ENCODE measurements at places on chromosomes 6 and 20.

DNA sequence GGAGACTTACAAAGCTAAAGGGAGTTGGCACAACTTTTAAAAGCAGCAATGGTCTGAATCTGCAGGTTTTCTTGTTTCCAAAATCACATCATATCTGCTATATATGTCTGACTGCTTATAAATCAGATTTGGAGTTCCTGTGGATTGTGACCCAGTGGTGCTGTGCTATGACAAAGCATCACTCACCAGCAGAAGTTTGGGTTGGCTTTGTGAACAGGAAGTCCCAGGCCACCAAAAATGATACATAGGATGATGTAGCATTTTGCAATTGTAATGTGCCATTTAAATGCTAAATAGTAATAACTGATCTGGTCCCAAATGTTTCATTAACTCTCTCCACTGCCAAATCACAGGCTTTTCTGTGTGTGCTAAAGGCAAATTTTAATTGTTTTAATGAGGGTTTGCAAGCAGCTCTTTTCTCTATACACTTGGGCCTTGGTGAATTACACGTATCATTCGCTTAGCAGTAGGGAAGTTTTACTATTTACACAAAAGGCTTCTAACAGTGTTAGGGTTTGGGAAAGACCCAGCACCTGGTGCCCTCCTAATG lies 60.8 kb downstream of the SYNDIG1 start:
- DNase-seq: no peak

DNA sequence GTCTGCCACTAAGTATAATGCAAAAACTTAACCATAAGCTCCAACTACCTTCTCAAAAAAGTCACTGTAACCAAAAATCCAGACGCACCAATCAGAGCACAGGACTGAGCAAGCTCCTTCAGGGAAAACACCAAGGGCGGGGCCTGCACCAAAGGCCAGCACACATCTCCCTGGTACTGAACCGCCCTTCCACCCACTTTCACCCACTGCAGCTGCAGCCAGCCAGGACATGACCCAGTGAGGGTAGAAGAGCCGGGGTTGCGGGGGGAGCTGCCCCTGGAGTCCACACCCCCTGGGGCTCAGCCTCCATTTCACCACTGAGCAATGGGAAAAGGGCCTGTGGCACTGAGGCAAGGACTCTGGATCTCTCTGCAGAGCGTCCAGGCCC lies 54.3 kb downstream of the TAF4 start:
- DNase-seq: no peak

DNA sequence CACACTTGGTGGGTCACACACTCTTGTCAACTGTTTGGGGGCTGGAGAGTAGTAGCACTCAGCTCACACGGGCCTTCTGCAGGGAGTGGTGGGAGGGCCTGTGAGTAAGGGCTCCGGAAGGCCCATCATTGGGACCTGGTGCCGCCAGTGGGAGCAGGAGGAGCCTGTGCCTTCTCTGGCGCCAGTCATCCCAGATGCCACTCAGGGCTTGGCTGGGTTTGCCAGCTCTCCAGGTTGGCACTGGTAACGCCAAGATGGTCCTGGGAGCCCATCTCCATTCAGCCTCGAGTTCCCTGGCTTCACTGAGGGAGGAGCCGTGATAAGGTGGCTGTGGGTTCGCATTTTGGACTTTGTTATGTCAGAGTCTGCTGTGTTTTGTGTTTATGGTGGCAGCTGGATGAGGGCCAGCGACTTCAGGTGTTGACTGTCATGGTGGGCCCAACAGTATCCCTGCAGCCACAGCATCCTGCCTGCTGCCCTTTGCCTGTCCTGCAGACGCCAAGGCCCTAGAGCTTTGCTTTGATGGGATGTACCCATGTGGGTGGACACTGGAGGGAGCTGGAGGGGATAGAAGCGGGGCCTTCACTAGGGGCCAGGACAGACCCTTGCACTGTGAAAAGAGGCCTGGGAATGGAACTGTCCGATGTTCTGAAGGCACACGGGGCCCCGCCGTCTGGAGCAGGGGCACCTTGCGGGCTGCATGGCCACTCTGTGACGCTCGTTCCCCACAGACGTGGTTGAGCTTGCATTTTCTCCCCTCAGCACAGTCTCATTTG lies 13.3 kb upstream of the DNAJC5 start:
- no peak for DNase-seq

DNA sequence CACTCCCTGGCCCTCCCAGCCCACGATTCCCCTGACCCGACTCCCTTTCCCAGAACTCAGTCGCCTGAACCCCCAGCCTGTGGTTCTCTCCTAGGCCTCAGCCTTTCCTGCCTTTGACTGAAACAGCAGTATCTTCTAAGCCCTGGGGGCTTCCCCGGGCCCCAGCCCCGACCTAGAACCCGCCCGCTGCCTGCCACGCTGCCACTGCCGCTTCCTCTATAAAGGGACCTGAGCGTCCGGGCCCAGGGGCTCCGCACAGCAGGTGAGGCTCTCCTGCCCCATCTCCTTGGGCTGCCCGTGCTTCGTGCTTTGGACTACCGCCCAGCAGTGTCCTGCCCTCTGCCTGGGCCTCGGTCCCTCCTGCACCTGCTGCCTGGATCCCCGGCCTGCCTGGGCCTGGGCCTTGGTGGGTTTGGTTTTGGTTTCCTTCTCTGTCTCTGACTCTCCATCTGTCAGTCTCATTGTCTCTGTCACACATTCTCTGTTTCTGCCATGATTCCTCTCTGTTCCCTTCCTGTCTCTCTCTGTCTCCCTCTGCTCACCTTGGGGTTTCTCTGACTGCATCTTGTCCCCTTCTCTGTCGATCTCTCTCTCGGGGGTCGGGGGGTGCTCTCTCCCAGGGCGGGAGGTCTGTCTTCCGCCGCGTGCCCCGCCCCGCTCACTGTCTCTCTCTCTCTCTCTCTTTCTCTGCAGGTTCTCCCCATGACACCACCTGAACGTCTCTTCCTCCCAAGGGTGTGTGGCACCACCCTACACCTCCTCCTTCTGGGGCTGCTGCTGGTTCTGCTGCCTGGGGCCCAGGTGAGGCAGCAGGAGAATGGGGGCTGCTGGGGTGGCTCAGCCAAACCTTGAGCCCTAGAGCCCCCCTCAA lies at the start of gene LTA:
LTA (plus strand) TSS at position 249 of the 871 bp plus-strand sequence; CDS start at position 703, 454 bp downstream.
- no peak for DNase-seq

DNA sequence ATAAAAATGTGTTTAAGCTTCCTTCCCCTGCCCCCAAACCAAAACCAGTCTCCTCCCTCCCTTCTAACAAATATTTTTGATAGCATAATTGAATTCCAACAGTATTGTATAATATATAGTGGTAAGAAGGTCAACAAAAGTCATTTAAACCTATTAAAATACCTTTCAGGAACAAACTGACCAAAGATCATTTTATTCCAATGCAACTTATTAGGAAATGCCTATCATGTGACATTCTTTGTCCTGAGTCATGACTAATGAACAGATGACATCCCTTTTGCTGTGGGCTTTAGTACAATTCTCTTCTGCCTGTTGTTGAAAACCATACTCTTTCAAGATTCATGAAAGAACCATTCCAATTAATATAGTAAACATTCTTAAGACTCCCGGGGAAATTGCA lies 51.5 kb upstream of the TRAF3IP2 start:
- DNase-seq: no peak

GRCh38 chr6:36788768-36789167 lies 50.5 kb downstream of the CPNE5 start:
- DNase-seq: no peak

GRCh38 chr6:157800420-157801237 lies 22.4 kb upstream of the SNX9 start:
- DNase-seq: no peak

GRCh38 chr6:70725817-70726415 lies 58.2 kb downstream of the SMAP1 start:
- no peak for DNase-seq

- no peak for DNase-seq
Measured at GRCh38 chr6:14211562-14211942, 94.0 kb downstream of the CD83 start.

- no peak for DNase-seq
Measured at GRCh38 chr6:127366282-127367022, 23.0 kb upstream of the ECHDC1 start.

GRCh38 chr6:36109092-36109491 lies 21.2 kb upstream of the MAPK13 start:
- no peak for DNase-seq

GRCh38 chr6:124870611-124871459 lies 91.4 kb upstream of the RNF217 start:
- DNase-seq: no peak

DNA sequence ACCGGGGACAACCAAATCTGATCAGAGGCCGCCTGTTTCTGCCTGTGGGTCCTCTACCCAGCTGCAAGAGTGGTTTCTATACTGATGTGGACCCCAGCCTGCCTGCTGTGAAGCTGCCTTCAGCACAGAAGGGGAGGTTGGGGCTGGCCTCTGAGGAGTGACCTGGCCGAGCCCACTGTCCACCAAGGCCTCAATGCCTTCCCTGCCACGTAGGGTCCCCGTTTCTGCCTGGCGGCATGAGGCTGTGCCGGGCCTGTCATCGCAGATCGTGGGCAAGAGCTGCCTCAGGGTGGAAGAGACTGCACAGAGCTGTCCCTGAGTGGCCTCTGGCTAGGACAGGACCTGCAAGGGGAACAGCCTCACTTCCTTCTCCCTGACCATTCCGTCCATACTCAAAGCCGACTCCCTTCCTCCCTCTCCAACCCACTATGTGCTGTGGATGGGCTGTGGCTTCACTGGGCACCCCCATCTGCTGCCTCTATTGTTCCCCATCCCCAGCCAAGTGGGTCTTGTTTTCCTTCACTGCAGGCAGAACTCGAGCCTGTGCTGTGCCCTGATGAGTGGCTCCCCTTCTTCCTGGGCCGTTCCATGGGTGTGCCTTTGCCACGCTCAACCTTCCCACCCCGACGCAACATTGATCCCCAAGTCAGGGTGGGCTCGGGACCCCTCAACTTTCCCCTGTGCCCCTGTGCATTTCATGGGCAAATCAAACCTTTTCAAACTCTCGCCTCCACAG lies 60.3 kb downstream of the ERMARD start:
- no peak for DNase-seq

DNA sequence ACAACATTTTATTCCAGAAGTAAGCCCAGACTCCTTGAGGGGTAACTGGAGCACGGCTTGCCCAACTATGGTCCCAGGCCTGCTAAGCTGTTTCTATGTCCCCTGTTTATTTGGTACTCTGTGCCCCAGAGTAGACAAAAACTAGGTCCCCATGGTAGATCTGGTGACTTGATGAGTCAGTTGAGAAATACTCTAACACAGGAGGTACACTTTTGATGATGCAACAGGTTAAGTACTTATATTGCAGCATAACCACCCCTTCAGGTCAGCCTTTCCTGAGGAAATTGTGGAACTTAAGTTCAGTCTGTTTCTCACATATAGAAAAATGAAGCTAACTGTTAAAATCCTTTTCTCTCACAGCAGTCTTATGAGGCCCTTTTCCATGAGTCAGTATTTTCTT lies 19.6 kb downstream of the TTPAL start:
- no peak for DNase-seq

DNA sequence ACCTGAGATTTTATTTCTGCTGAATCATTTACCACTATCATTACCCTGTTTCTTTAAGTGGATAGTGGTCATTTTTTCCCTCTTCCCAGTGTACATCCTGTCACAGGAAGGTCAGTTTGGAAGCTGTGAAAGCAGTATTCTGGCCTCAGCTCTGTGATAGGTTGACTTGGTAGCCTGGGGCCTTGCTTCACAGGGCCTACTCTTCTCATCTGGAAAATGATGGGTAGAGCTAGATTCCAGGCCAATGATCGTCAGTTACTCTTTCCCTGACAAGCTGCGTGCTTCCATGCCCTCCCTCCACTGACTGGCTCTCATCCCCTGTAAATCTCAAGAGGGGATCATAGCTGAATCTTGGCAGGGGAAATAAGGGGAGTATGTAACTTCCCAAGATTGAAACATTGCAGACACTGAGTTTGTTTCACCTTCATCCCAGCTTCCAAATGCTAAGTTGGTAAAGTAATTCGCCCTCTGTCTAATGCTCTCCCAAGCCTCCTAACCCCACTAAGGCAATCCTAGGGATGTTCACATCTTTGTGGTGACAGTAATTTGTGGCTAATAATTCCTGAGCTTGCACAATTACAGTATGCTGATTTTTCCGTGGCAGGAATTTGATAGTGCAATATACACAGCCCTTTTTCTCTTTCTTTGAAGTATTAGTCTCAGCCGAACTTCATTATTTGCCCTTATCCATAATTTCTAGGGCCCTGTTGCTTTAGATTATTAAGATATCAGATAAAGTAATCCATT lies 51.2 kb downstream of the VAPB start:
- no peak for DNase-seq

- DNase-seq: no peak
Measured at GRCh38 chr6:34555007-34555322, 1.2 kb downstream of the SPDEF start.

- no peak for DNase-seq
Measured at GRCh38 chr6:121093928-121094327, 240.4 kb downstream of the TBC1D32 start.

DNA sequence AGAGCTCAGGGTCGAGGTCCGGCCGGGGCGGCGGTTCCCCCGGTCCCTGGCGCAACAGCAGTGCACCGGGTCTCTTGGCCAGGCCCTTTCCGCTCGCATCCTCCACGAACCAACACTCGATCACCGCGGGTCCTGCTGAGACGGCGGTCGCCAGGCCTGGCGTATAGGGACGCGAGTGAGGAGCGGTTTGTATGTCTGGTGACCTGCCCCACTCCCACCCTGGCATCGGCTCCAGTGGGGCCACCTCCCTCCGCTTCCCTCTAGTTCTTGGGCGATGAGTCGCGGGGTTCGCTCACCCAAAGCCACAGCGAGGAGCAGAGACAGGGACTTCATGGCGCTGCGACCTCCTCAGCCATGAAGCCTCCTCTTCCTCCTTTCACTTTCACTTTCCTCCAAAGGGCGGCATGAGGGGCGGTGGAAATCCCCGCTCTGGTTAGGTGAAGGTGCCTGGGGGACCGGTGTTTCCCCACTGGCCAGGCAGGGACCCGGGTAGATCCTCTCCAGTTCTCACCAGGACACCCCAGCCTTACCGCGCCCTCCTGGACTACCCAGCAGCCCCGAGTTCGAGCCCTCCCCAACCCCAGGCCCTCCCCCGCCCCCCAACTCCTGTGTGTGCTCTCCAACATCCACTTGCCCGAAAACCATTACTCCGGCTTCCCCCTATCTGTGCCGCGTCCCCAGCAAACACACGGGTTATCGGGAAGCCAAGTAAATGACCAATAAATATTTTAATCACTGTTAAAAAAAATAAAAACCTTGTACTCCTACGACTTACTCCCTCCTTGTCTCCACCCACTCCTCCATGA lies at the start of gene TAPBP:
TAPBP (minus strand) TSS at position 370 of the 806 bp plus-strand sequence; CDS start at position 333, 37 bp downstream.
- DNase-seq: no peak

DNA sequence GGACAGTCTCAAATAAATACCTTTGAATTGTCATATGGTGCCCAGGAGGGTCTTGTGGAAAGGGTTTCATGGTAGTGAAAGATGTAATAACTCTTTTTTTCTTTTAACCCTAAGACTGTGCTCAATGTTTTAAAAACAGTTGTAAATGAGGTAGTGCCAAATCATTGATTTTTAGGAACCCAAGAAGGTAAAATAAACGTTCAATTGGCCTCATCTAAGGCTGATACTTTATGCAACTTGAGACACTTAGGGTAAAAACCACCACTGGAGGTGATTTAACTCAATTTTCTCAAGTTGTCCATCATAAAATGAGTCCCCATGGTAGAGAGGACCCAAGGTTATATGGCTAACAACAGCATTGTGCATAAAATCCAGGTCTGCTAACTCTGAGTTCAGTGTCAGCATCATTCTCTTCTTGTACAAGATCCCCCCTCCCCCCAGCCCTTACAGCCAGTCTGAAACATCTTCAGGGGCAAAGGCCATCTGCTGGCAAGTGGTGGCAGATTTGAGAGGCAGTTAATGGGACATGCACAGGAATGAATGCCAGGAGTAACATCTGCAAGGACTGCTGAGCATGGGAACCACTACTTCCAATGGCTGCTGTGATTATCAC lies 244.4 kb downstream of the GMPR start:
- DNase-seq: no peak
